ENCODE measurements at places on chromosomes 5 and 9.

- no peak for DNase-seq
Observed at GRCh38 chr5:146880966-146881365, 2.4 kb upstream of the PPP2R2B start.

DNA sequence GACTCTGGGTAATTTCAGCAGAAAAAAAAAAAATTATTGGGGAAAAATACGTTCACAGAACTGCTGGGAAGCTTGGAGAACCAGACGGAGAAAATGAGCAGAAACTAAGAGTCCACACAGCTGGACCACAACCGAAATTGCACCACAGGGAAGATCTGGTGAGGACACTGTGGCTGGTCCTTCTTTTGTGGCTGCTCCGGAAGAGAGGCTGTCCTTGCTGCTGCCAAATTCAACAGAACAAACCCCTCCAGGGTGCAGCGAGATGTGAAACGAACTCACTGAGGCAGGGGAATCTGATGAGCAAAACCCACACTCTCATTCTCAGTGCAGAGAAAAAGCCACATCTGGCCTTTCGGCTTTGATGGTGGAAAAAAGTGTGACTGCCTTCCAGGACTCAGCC lies 200.0 kb downstream of the ACTL7B start:
- DNase-seq, result no peak

DNA sequence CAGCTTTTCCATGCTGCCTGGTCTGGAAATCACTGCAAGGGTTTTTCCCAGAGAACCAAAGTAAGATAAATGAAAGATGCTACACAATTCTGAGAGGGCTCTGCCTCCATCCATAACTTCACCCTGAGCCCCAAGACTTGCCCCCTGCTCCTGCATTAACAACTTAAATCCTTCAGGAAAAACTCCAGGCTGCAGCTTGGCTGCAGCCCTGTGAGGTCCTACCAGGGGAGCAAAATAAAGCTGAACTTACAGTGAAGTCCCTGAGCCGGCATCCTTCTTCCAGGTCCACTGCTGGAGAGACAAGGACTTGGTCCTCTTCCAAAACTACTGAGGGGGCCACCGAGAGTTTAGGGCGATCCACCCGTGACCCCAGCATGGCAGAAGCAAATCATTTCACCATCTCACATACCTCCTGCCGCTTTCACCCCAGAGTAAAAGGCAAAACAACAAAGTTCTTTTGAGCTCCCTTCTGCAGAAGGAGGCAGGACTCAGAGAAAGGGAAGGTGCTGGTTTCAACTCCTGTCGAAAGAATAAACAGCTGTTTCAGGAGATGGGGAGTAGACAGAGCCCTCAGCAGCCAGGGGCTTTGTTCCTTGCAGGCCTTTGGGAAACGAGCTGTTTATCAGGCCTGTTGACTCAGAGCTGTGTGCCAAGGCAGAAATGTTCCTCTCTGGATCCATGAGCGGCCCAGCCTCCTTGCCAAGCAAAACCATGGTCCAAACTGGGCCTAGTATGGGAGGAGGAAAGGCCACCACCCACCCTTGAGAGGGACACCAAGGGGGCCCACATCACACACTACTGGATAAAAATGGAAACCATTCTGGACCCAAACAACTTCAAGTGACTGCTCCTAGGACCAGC lies 20.6 kb downstream of the GGTA1 start:
- no peak for DNase-seq

DNA sequence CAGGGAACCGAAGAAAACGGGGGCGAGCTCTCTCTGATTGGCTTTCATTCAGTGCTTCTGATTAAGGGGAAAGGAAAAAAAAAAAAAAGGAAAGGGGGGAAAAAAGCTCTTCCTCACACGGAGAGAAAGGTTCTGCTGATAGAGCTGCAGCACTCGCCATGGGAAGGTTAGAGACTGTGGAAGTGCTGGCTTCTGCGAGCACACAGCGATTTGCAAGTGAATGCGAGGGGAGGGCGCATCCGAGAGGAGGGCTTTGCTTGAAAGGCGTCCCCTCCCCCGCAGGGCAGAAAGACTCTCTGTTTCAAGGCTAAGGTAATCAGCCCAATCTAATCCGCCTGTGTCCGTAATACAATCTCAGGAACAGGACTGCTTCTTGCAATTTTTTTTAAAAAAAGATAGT lies at the start of gene CDH10:
TSS of gene CDH10 (minus strand) at position 218 of the 400 bp plus-strand sequence. CDS start 51,488 bp downstream, outside the sequence.
- no peak for DNase-seq

GRCh38 chr5:139022528-139022927 lies 147.4 kb upstream of the LRRTM2 start:
- DNase-seq, result no peak

- DNase-seq, result no peak
Observed at GRCh38 chr5:10524376-10525123, 39.3 kb upstream of the ANKRD33B start.

DNA sequence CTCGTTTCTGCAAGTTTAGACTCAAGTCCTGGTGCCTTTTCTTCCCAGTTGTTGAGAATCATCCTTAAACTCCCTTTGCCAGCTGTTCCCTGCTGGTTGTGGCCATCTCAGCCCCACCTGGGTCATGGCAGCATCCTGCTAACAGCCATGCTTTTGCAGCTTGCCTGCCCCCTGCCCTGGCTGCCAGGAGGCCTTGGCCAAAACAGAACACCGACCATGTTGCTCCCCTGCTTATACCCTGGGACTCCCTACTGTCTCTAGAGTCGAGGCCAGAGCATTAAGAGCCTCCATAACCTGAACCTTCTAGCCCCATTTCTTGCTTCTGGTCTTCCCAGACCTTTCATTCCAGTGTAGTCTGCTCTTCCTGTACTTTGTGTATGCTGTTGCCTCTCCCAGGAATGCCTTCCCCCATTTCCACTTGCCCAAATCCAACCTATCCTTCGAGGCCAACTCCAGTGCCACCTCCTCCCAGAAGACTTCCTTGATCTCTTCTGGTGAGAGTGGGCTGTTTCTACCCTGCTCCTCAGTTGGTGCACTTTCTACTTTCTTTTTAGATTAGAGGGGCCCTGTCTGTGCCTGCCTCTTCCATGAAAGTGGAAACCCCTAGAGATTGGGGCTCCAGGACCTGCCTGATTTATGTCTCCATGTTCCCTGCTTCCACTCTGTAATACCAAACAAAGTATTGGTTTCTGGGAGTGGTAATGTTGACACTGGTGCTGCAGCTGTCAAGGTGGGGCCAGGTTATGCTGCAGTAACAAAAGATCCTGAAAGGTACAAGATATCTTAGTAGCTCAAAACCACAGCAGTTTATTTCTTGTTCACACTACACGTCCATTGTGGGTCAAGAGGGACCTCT lies 88.2 kb downstream of the AMBP start:
- no peak for DNase-seq

GRCh38 chr9:94720846-94721549 lies 5.5 kb upstream of the AOPEP start:
- DNase-seq, result no peak

DNA sequence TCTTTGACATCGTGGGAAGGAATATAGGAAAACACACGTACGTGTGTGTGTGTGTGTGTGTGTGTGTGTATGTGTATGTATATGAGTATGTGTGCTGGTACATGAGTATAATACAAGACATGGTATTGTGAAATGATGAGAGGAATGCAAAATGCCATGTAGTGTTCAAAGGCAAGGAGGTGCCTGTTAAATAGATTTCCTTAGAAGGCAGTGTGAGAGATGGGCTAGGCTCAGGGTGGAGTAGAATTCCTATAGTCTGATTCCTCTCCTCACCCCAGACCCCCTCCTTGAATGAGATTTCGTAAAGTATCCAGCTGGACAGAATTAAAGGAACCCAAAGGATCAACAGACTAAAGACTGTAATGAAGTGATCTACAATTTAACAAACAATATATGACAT lies 11.1 kb downstream of the GPR21 start:
- DNase-seq, result no peak

DNA sequence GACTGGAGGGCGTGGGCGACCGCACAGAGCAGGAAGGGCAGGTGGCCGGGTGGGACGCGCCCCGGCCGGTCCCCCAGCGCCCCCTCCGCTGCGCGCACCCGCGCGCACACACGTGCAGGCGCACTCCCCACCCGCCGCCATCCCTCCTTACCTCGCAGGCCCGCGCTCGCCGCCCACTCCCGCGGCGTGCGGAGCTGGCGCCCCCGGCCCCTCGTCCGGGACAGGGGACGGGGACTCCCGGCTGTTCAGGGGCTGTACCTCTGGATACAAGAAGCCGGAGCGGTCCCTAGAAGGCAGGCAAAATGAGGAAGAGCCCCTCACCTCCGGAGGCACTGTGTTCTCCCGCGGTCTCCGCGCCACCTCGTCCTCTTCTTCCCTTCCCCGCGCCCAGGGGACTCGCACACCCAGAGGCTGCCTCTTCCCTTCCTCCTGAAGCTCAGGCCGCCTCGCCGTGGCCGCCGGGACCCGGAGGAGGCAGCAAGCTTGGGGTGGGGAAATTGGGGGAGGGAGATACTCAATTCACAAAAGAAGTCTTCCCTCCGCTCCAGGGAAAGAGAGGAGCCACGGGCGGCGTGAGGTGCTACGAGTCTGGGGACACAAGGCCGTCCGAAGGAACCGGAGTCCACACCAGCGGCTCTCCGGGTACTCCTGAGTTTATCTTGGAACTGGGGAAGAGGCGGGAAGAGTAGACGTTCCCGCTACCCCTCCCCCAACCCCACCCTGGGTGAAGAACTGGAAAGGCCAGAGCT lies 1.4 kb upstream of the GABRB2 start:
- no peak for DNase-seq

GRCh38 chr5:124663101-124663506 lies 83.3 kb downstream of the ZNF608 start:
- DNase-seq, result no peak

GRCh38 chr9:114551750-114552685 lies 35.6 kb upstream of the ATP6V1G1 start:
- DNase-seq, result no peak

GRCh38 chr5:176743136-176743861 lies 67.1 kb upstream of the UNC5A start:
- DNase-seq, result no peak

- DNase-seq, result no peak
Observed at GRCh38 chr5:94366811-94367210, 251.6 kb downstream of the KIAA0825 start.

- no peak for DNase-seq
Observed at GRCh38 chr5:67200809-67201562, 4.4 kb upstream of the CD180 start.

- no peak for DNase-seq
Observed at GRCh38 chr5:73686912-73687311, 60.9 kb downstream of the ARHGEF28 start.

DNA sequence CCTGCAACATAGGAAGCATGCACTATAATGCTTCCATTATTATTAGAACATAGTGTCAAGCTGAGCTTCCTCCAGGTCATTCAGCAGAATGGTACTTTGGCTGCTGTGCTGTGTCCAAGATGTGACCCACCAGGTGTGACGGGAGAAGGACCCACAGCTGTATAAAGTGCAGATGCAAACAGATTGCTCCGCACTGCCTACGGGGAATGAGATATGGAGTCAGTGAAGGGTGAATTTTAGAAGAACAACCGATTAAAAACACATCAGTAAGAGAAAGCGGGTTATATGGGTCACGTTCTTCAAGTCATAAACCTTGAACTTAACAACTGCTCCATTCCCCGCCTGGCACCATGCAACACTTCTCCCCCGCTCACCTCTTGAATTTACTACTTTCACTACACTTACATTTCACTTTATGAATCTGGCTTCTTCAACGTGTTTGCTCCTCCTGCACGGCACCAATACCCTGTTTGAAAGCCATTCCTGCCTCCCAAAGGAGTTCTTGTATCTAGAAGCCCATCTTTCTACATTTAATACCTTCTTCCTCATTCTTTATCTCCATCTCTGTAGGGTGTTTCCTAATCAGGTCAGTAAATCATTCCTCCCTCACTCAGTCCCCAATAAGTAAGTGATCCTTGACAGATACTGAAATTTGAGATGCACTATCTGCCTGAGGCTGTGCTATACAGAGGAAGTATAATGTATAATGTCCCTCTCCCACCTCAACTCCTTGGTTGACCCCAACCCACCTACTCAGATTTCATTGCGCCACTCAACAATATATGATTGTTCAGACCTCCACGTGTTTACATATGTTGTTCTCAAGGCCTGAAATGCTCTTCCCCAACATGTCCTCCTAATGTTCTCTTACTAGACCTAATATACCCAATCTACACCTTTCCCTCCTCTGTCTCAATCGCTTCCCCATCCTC lies 25.9 kb downstream of the BRINP1 start:
- DNase-seq, result no peak

- no peak for DNase-seq
Observed at GRCh38 chr9:79026316-79026715, 545.4 kb upstream of the TLE4 start.

- DNase-seq, result no peak
Observed at GRCh38 chr5:75361310-75361709, 24.3 kb downstream of the HMGCR start.

DNA sequence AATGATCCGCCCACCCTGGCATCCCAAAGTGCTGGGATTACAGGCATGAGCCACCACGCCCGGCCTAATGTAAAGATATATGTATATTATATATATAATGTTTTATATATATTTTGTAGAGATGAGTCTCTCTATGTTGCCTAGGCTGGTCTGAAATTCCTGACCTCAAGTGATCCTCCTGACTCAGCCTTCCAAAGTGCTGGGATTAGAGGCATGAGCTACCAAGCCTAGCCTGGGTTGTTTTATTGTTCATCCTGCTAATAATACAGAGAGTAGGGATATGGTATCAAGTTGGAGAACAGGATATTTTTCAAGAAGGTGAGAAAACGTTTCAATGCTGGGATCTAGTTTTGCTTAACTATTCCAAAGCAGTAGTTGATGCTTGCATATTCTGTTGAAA lies 2.9 kb downstream of the SEC24A start:
- no peak for DNase-seq

DNA sequence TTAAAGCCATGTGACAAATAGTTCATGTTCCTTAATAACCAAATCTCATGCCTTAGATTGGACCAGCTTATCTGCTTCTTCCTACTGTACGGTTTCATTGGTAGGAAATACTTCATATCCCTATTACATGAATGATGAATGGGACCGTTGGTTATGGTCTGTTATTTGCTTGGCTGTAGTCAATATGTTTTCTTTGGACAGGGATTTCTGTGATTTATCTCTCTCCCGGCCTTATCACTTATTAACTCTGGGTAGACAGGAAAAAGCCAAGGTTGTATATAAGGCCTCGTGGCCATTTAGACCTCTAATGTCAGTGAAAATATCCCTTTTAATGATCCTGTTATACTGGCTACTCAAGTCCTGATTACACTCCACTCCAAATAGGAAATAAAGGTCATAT lies 330.6 kb downstream of the EBF1 start:
- DNase-seq, result no peak

DNA sequence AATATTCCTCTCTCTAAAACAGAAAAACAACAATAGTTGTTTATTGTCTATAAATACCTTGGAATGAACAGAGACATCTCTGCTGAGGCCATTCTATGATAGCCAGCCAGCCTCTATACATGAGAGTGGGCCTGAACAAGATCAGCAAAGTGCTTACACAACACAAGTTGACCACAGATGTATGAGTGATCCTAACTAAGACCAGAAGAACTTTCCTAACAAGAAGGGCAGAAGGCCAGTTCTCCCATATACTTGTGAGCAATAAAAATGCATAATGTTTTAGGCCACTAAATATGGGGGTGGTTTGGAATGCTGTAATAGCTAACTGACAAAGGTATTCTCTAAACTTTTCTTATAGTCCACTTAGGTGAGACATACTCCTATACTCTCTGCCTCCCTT lies 345.7 kb downstream of the SPATA31D1 start:
- DNase-seq, result no peak
